LHCN-M2 (cell line): ENCODE measurements at places on chromosomes 1 and 21.

DNA sequence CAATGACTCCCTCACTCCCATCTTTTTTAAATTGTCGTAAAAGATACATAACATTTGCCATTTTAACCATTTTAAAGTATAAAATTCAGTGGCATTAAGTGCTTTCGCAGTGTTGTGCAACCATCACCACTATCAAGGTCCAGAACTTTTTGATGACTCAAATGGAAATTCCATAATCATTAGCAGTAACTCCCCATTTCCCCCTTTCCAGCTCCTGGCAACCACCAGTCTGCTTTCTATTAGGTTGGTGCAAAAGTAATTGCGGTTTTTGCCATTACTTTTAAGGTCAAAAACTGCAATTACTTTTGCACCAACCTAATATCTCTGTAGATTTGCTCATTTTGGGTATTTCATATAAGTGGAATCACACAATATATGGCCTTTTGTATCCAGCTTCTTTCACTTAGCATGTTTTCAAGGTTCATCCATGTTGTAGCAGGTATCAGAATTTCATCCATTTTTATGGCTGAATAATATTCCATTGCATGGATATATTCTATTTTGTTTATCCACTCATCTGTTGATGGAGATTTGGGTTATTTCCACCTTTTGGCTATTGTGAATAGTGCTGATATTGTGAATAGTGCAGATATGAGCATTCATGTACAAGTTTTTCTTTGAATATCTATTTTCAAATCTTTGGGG is 159.7 kb downstream of the HIVEP3 start:
- DNase-seq: peak; percentile 75

DNA sequence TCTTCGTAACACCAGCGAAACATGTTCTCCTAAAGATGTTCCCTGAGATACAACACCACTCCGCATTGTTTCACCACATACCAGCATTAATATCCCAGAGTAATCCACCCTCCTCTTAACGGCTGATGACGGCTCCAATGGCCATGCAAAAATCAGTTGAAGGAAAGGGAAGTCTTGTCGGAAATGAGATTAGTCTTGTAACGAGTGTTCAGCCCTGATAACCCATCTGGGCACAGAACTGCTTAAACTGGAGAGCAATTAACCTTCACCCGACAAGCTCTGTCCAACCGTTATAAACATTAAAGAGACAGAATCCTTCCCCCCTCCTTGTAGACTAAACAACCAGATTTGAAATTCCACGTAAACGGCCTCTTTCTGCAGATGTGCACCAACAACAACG is 21.9 kb downstream of the ERG start:
- no peak for DNase-seq

DNA sequence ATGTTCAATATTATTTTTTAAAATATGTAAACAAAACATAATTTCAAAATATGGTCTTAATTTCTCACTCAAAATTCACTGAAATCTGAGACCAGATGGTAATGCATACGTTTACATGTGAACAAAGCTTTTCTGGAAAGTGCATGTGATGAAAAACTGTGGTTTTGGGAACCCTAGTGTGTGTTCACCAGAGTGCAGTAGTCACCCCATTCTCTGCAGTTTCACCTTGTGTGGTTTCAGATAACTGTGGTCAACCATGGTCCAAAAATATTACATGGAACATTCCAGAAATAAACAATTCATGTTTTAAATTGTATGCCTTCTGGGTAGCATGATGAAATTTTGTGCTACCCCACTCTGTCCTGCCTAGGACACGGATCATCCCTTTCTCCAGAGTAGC is 2021.9 kb downstream of the MRPL39 start:
- DNase-seq: no peak

GRCh38 chr1:84339503-84339902 is 38.0 kb downstream of the SAMD13 start:
- peak; percentile 33 for DNase-seq

GRCh38 chr21:27681841-27682240 is 715.0 kb upstream of the ADAMTS5 start:
- peak; percentile 76 for DNase-seq

DNA sequence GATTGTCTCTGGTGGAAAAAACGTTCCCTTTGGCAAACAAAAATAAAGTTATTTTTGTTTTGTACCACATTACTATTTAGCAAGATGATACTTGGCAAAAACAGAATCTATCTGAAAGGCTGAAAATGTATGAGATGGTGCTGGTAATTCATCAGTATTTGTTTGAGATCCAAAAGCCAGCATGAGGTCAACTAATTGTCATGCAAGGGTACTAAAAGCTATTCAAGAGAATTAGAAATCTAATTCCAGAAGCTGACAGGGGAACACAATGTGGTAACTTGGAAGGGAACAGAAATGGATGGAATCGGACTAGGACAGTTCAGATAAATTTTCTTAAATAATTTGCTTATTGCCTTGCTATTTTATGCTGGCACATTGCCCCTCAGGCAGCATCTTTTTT is 263.8 kb downstream of the KCNT2 start:
- no peak for DNase-seq

- no peak for DNase-seq
Measured at GRCh38 chr21:45816794-45817193, 164.8 kb upstream of the COL6A1 start.

DNA sequence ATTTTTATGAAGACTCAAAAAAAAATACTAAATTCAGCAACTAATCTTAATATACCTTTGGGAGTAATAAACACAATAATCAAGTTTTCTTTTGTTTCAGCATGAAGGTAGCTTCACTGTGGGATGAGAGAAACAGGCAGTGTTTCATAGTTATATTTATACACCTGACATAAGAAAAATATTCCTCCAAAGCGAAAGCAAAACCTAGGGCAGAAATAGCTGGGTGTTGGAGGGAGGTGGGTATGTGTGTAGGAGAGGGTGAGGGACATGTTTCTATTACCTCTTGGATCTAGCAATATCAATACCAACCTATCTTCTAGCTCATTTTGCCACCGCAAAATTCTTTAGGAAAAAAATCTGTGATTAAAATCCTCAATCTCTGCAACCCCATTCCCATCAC is 24.9 kb upstream of the MAN1A2 start:
- DNase-seq: no peak

GRCh38 chr1:183566026-183566425 is 24.2 kb downstream of the NCF2 start:
- DNase-seq: no peak

GRCh38 chr1:119225265-119225664 is 84.8 kb upstream of the WARS2 start:
- no peak for DNase-seq
